ENCODE measurements at places on chromosomes 13 and 19. TPM values are rescaled to one million over a fixed set of nuclear protein-coding genes. Genes with fewer than 3 reads are reported as not detected.

ZNF763 gene
- total RNA-seq: 3.7 TPM

- DNase-seq: peak; percentile 86
Observed at GRCh38 chr19:11324079-11324661, 15.3 kb downstream of the RAB3D start.

FBXO17 gene
- 1.7 TPM for total RNA-seq

ZNF256 gene
- total RNA-seq: 9.1 TPM

DNA sequence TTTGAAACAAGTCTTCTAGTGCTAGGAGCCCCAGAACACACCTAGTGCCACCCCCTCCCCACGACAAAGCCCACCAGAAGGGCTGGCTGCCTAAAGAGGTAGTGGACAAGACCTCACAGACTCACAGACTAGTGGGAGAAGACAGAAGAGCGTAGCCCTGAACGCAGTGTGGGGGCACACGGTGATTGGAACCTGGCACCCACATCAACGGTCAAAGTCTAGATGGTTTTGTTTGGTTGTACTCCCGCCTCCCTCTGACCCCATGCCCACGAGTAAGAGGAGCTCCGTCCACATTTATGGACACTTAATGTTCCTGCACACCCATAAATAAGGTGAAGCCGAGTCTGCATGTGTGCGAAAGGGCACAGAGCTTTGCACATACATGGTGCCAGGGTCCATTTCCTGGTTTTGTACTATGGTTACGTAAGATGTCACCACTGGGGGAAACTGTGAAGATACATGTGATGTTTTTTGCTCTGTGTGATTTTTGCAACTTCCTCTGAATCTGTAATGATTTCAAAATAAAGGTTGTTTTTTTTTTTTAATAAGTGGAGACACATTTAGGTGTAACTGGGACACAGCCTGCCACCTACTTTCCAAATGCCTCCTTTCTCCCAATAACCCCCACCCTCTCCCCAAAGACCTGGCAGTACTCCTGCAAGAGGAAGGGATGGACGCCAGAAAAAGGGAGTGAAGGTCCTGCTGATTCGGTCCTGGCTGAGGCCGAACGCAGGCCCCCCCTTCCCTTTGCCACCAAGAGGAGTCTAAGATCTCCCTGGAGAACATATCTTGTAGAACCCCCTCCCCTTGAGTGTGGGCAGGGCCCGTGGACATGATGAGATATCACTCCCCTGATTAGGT, 72.8 kb downstream of the GNG7 start:
- DNase-seq: no peak

ZNF497 gene
- total RNA-seq: 0.30 TPM

DNA sequence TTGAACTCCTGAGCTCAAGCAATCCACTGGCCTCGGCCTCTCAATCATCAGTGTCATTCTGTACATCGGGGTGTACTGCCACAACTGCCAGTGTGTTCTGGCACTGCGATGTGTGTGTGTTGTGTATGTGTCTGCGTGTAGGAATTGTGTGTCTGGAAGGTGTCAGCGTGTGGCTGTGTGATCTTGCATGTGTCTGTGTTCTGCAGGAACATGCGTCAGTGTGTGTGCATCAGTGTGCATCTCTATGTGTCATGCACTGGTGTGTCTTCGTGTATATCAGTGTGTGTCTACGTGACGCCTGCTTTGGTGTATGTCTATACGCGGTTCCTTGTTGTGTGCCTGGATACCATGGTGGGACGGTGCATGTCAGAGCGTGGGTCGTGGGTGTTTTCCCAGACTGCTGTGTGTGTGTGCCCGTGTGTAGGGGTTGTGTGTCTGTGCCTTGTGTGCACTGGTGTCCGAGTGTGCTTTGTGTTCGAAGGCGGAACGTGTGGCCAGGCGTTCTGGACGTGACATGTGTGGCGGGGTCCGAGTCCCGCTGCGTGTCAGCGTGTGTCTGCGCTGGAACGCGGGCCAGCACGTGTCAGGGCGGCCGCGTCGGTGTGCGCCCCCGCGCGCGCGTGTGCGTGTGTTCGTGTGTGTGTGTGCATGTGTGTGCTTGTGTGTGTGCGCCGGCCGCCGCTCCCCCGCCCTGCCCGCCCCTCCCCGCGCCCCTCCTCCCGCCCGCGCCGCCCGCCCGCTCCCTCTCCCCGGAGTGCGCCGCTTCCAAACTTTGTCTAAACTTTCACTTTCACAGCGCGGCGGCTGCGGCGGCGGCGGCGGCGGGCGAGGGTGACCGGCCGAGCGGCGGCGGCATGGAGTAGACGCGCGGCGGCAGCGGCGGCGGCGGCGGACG, at the start of gene NFIX:
TSS of gene NFIX (plus strand) at position 775 of the 895 bp plus-strand sequence. CDS start 363 bp downstream, outside the sequence.
- peak; percentile 81 for DNase-seq

GRCh38 chr13:109274188-109274821, 512.1 kb downstream of the IRS2 start:
- DNase-seq: no peak

- no peak for DNase-seq
Observed at GRCh38 chr19:42226886-42227285, 6.8 kb downstream of the ZNF526 start.

DNA sequence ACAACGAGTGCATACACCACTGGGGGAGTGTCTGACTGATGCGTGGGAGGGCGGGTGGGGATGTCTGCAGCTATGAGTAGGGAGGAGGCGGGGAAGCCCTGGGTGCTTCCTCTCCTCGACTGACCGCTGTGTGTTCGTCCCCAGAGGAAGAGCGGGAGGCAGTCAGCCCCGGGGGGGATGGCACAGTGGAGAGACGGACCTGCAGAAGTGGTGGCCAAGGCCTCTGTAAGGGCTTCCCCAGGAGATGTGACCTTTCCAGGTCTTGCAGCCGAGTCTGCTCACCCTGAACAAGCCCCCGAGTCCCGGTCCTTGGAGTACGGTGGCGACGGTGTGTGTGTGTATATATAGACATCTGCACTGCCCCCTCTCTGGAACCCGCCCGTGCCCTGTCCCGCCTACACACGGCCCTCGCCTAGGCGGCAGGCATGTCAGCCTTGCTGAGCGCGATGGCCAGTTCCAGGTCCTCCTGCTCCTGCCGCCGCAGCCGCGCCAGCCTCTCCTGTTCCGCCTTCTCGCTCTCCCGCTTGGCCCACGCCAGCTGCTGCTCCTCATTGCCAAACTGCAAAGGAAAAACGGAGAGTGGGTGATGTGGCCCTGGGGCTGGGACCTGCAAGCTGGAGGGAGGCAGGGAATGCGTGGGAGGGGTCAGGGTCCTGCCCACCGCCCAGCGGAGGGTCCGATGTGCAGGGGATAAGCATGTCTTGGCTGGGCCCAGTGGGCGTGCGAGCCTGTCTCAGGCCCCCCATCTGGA, 30.8 kb downstream of the KLF2 start:
- peak; percentile 70 for DNase-seq

SLC25A41 gene
- not detected for total RNA-seq

KLK3 gene
- total RNA-seq: not detected

OR7D2 gene
- 0.22 TPM for total RNA-seq

DNA sequence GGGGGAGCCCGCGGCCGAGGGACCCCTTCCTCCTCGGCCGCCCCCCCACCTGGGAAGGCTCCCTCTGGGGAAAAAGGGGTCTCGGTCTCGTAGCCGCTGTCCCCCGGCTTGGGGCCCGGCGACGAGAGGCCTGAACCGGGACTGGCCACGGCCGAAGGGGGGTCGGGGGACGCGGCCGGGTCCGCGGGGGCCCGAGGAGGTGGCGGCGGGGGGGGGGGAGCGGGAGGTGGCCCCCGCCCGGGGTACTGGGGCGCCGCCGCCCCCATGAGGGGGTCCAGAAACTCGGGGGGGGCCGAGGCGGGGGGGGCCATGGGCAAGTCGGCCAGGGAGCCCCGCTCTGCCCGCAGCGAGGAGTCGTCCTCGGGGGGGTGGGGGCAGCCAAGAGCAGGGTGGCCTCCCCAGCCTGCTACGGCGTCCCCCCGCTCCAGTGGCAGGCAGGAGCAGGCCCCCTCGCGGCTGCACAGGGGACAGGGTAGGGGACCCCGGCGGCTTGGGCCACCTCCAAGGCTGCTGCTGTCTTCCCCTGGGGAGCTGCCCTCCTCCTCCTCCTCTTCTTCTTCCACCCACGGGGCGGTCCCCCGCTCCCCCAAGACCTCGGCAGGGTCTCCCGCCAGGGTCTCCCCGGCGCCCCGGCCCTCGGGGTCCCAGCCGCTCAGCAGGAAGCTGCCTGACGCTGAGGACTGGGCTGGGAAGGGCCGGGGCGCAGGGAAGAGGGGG, 12.9 kb downstream of the LMTK3 start:
- no peak for DNase-seq

SIGLEC8 gene
- total RNA-seq: 0.13 TPM

DNA sequence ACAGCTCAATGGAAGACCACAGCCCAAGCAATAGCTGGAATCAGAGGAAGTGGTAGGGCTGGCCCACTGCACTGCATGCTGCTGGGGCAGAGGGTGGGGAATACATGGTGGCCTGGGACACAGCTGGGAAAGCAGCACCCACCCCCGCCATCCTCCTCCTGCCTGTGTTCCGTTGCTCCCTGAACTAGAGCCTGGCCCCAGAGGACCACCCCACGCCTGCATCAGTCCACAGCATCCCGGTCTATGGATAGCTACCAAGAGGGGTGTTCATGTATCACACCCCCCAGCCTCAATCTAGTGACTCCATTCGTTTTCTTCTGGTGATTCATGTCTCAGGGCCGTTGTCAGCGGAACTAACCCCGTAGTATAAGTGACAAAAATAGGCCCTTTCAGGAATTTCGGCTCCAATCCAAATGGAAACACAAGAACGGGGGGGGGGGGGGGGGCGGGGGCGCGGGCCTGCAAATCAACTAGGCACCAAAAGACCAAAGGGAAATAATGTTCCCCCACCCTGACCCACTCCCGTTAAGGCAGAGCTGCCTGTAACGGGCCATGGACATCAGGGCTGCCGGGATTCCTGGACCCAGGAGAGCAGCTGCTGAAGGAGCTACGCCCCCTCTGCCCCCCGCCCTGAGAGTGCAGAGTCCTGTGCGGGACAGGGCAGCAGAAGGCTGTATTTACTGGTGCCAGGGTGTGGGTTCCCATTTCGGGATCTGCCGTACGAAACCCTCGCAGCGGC, 18.9 kb upstream of the EPHX3 start:
- peak; percentile 62 for DNase-seq

PNKP gene
- total RNA-seq: 36.3 TPM

KCNC3 gene
- 2.0 TPM for total RNA-seq

DNA sequence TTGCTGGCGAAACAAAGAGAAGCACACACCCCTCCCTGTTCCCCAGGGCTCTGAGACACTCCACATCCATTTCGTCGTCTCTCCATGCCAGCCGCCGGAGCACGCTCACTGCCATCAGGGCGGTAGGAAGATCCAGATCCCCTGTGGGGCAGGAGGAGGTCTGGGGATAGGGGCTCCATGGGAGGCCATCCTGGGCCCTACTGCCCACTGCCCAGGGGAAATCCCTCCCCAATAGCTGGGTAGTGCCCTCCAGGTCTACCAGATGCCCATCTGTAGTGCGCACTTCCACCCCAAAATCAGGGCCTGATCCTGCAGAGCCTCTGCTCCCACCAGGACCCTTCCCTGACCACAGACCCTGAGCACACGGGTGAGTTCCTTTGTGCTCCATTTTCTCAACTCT, 80.3 kb downstream of the EFNB2 start:
- DNase-seq: no peak

GRCh38 chr19:3285647-3286176, 61.3 kb downstream of the CELF5 start:
- no peak for DNase-seq

KLK10 gene
- not detected for total RNA-seq

ZNF723 gene
- not detected for total RNA-seq

DNA sequence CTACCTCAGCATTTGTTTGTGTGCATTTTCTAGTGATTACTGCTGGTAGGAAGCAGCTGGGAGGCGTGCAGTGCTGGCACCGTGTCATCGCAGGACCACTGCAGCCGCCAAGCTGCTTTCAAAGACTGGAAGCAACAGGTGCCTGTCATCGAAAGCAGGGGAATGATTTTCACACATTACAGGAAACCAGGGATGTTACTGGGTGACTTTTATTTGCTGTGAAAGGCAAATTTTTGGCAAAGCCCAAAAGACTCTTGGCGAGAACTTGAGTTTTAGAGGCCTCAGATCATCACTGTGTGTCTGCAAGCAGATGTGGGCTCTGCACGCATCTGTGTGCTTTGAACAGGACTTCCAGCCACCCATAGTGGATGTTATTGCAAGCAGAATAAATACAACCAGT, 176.4 kb downstream of the FLT1 start:
- DNase-seq: no peak

- DNase-seq: no peak
Observed at GRCh38 chr19:55447421-55448174, 4.5 kb upstream of the SHISA7 start.

DNA sequence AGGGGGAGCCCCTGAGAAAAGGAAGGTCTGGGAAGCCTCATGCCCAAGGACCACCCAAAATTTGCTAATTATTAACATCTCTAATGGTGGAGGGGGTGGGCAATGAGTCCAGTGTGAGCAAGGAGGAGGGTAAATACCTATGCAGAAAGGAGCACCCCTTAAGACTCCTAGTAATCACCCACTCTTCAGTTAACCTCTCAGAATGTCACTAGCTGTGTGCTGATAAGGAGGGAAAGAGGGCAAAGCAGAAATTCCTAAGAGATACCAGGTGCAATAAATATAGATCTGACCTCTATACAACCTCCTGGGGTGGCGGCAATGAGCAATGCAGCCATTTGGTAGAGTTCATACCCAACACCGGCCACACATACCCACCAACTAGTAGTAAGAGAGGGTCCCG, 12.7 kb upstream of the DPY19L3 start:
- DNase-seq: no peak

DNA sequence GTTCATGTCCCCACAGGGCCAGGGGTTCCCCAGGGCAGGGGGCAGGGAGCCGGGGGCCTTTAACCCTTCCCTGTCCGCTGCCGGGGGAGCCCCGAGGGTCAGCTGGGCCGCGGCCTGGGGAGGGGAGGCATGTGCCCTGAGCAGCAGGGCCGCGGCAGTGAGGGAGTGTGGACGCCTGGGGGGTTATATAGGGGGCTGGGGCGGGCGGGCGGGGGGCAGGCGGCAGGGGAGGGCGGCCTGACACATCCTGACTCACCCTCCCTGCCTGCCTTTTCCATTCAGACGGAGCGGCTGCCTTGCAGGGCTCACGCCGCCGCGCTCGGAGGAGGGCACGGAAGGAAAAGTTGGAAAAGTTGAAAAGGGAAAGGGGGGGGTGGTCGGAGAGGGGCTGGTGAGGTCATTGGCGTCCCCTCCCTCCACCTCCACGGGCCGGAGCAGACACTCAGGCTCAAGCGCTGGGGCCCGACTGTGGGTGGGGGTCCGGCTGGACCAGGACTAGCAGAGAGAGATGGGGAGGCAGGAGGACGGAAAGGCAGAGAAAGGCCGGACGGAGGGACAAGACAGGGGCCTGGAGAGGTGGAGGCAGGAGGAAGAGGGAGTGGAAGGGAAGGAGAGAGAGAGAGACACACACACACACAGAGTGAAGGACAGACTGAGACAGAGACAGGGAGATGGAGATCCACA, at the start of gene IL11:
TSS of gene IL11 (minus strand) at position 159 of the 684 bp plus-strand sequence. CDS start at position 6, 153 bp downstream.
- DNase-seq: no peak

- no peak for DNase-seq
Observed at GRCh38 chr13:80074143-80074752, 266.7 kb downstream of the SPRY2 start.

ARHGAP45 gene
- 5.1 TPM for total RNA-seq
